ENCODE measurements at places on chromosomes 12 and 14.

DNA sequence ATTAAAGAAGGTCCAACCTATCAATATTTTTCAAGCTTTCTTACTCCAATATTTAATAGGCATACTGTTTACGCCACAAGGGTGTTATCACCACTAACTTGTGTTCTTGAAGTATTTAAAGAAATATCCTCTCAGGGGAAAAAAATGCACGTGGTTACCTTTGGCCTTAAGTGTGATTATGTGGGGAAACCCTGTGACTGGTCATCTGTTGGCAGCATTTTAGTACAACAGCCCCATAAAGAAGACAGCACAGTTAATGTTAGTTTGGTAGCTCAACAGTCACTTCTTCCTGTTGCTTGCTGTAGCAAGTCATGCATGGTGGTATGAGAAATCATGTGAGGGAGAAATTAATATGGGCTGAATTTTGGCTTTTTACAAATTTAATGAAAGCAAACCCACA, 1021.5 kb upstream of the TMEM132C start:
- no peak for DNase-seq

- DNase-seq: no peak
Observed at GRCh38 chr14:21211509-21211908, 55.6 kb upstream of the OR5AU1 start.

- no peak for DNase-seq
Observed at GRCh38 chr12:3152892-3153291, 75.7 kb downstream of the TSPAN9 start.

GRCh38 chr14:24280797-24281460, 9.5 kb upstream of the RABGGTA start:
- DNase-seq: no peak

GRCh38 chr14:104972301-104973134, 5.7 kb downstream of the AHNAK2 start:
- no peak for DNase-seq

DNA sequence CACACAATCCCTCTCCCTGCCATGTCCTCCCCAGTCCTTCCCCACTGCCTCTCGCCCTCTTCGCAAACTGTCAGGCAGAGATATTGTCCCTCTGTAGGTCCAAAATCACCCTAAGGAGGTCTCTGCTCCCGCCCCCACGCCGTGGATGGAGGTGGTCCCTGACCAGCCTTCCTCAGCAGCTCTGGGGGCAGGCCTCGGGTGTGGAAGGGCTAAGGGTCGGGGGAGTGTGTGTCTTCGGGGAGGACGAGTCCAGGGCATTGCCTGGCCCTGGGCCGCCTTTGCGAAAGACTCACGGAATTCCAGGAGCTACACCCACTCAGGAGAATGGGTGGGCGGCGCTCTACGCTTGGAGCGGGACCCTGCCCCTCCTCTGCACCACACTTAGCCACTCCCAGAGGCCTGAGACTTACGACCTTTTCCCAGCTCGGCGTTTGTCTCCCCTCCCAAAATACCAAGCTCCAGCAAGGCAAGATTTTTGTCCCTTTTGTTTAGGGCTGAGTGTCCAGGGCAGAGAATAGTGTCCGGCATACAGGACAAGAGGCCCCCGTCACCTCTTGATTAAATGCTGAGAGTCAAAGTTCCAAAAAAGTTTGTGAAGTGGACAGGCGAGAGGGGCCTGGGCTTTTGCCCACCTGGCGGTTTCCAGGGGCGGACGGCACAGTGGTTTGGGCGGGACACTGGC, 881 bp downstream of the PYGL start:
- DNase-seq: no peak

DNA sequence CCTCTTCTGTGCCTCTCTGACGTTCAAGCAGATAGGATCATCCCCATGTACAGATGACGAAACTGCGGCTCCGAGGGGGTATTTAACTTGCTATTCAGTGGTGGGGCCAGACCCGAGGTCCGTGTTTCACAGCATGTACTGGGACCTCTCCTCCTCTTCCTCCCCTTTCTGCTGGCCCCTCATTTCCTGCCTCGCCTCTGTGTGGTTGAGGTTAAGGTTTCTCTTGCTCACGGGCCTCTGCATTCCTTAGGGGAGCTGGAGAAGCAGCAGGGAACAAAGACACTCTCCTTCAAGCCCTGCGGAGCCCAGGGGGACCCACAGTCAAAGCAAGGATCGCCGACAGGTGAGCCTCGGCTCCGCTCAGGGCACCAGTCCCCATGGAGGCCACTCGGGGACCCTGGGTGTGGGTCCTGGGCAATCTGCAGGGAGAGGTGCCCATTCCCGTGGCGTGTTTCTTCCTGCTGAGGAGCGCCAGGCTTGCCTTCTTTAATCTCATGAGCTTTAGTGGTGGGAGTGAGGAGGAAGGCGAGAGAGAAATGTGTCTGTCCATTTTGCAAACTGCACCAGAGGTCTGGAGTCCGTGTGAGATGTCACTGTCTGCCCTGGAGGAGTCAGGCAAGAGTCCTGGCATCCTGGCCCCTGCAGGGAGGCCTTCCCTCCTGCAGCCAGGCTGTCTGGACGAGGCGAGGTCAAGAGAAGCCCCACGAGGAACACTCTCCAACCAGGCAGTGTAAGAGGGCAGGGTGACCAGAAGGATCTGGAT, 45.0 kb downstream of the SLC6A12 start:
- no peak for DNase-seq

DNA sequence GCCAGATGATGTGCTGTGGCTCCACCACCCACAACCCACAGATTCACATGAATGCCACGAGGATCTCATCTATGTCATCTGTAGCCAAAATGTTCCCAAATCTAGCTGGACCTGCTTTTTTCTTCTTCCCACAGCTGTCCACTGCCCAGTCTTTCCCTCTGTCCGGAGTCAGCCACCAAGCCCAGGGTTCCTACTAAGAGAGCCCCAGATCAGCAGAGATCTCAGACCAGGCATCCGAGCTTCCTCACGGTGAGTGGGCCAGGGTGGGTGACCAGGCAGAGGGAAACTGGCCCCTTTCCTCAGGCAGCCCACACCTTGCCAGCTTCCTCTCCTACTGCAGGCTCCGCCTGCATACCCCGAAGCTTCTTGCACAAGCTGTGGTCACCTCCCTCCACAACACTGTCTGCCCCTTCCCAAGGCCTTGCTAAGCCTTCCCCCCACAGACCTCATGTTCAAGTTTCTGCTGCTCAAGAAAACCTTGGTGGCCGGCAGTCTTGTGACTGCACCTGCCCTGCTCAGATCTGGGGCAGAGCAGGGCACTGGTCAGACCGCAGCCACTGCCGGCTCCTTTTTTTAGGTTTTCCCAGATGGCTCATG, 81.4 kb downstream of the ACTN1 start:
- no peak for DNase-seq
